ENCODE measurements at places on chromosomes 12 and 14.

DNA sequence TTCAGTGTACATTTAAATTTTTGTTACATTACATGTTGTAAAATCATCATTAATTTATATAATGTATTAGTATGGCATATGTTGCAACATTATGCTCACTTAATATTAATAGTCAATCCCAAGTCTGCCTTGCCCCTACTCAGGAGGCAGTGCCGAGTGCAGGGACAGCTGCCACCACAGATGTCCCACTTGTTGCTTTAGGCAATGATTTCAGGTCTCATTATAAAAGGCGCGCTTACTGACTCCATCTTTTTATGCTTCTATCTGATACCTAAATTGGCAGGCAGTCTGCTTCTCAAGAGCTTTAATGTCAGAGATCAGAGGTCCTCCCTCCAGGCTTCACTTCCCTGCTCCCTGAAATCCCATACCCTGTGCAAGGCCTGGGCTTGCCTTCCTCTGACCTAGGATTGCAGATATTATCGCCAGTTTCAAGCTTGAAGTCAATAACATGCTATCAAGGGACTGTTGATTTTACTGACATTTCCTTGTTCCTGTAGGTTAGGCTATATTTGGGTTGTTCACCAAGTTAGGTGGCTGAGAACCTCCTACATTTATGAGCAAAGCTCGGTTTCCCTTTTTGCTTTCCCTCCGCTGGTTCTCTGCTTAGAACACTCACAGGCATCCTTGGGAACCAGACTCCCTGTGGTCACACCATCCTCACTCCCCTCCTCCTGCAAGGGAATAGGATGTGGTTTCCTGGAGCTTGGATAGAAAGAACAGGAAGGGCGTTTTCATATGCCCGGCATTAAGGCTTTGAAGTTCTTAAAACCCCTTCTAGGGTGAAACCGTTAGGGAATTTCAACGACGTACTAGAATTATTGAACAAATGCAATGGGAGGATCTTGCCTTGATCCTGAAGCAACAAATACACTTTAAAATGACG lies 208.4 kb upstream of the FKBP4 start:
- no peak for DNase-seq

DNA sequence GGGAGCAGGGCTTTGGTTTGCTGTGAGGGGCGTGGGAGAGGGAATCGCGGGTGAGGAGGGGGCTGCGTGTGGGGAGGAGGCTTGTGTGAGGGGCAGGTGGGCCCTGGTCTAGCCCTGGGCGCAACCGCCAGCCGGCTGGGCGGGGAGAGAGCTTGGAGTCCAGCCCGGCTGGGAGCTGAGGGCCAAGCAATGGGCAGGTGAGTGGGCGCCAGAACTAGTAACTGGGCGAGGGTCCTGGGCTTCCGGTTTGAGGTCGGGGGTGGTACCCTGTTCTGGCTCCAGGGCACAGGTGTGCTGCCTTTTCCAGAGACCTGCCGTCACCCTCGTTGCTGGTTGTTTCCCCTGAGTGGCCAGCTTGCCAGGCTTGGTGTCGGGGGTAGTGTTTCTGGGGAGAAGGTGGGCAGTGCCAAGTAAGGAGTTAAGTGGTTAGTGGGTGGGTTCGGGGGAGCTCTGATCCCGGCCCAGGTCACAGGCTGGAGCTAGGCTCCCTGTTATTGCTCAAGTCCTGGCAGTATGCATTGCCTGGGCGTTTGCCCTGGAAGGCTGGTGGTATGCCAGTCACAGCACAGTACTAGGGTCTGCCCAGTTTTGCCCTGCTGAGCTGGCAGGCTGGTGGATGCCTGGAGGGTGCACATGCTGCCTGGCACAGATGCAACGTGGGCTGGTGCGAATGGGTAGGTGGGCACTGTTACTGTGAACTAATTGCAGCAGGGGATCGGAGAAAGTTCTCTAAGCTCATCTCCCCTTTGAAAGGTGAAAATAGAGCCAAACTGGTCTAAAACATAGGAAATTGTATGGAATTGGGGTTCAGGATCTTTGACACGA lies 683 bp downstream of the CIPC start:
- no peak for DNase-seq

DNA sequence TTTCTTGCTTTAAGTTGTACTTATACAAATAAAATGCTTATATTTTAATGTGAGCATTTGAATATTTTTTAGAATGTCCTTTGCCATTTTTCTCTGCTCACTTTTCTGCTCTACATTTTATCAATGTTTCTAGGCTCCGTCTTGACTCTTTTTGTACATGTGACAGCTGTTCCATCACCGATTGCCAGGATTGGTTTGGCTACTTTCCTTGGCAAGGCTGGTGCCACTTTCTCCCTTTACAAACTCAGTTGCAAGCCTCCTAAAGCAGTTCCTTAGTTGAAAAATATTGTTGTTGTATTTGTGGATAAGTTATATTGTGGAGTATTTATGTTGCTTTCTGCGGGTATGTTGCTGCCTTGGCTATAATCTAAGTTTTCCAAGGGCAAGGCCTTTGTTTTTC lies 63.4 kb downstream of the DACT1 start:
- DNase-seq = no peak

DNA sequence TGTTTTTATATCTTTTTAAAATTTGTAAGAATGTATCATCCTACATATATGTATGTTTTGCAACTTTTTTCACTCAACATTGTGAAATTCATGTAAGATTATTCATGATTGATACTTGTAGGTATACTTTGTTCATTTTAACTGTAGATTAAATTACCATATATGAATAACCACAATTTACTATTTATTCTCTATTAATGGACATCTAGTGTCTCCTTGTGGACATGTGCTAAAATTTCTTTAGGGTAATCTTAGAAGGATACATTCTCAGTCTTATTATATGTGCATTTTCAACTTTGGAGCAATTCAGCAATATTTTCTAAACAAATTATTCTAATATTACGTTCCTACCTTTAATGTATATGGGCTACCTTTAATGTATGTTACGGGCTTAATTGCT lies 192.4 kb downstream of the FUT8 start:
- DNase-seq = no peak

GRCh38 chr14:19974844-19975243 lies 547 bp upstream of the OR4K15 start:
- DNase-seq = no peak

DNA sequence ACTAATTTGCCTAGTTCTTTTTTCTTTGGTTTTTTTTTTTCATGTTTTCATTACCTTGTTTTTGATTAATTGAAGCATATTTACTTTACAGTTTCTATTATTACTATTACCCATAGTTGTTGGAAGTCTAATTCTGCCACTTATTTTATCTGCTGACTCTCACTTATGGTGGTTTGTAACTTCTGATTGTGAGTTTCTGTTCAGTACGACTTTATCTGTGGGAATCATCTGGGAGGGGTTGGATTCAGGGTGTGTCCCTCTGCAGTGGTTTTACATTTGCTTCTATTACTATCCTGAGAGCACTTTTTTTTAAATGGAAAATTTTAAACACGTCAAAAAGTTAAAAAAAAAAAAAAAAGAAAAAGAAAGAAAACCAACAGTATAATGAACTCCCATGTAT lies 26.4 kb upstream of the SOS2 start:
- DNase-seq = no peak

DNA sequence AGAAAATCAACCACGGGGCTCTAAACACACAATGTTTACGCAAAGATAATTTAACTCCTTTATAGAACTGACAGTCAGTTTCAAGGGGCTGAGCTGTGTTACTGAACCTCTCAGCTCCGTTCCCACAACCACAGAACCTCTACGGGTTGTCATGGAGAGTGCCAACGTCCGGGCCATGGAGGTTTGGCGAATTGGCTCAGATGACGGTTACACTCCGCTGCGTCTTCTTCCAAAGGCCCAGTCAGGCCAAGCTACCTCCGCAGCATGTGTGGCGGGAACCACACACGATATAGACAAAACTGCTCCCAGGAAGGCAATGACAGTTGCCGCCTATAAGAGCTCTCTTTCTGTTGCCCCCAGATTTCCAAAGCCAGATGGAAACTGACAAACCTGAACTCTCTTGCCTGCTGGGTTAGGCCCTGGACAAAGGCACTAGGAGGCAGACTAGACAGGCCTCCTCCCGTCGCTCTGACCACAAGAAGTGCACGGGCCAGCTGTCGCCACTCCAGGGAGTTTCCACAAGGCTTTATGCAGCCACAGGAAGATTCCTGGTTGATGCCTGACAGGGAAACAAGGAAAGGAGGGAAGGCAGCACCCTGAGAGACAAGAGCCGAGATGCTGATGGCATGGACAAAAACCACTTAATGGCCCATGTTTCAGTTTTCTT lies 30.3 kb downstream of the CCDC88C start:
- no peak for DNase-seq

DNA sequence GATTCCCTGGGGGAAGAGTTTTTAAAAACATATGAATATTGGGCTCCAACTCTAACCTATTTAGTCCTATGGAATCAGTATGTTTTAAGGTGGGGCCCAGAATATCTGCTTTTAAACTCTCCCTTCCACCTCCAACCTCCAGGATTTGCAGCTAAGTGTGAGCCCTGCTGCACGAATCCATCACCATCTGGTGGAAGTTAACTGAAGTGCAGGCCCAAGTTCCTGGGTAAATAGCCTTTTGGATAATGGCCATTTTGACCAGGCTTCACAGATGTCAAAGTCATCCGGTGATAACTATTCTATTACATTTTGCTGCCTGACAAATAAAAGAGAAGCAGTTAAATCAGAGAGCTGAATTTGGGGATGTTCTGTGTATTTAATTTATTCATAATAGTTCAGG lies 58.1 kb upstream of the RMST start:
- no peak for DNase-seq

- no peak for DNase-seq
Observed at GRCh38 chr12:2014231-2014630, 10.0 kb upstream of the DCP1B start.

- no peak for DNase-seq
Observed at GRCh38 chr12:53258541-53259539, 9.3 kb upstream of the ESPL1 start.

DNA sequence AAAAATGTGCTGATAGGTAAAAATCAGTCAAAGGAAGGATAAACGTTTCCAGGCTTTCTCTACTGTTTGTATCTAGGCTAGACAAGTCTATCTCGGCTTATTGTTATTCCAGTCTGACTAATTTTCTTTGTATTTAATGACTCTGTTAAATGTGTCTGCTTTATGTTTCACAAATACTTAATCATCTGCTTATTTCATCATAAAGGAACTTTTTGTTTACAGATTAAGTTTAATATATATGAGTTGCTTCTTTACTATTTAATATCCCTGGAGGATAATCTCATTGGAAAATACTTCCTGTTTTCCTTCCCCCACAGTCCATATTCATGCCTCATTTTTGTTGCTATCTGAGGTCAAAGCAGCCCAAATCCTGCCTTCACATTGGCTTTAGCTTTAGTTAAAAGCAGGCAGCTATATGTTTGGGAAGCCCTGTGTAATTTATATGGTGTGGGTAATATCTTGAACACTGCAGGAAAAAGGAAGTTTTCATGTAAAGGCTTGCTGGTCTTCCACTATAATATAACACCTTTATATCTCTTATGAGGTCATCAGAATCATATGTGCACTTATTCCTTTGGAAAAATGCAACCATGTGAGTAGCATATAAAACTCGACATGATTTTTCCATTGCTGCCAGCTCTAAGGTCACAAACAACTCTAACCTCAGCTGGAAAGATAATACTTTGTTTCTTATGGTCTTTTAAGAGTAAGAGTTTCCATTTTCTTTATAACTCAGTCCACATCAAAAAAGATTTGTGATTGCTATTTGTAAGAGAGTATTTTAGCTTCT lies 76.8 kb downstream of the ALX1 start:
- DNase-seq = no peak

DNA sequence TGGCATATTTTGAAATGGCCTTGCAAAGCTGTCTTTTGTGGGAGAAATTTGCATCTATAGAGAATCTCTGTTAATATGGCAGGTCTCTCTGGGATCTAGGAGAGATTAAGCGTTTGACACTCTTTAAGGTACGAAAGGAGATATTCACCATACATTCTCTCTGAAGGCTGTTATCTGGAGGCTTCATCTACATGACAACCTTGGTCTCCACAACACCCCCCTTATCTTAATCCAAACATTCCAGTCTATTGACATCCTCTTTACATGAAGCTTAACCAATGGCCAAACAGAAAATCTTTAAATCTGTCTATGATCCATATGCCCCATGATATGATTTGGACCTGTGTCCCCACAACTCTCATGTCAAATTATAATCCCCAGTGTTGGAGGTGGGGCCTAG lies 137.4 kb downstream of the DERA start:
- no peak for DNase-seq

GRCh38 chr12:32559434-32559833 lies 119.7 kb upstream of the DNM1L start:
- DNase-seq = no peak

Measured in stimulated activated CD8-positive, alpha-beta memory T cell treated with anti-CD3 and anti-CD28 coated beads, Interleukin-2, amount 100 ng/mL, for 1 hour (primary cell).